Chondrocyte (in vitro differentiated cells): ENCODE measurements at places on chromosomes 3 and 15. TPM values are rescaled to one million over a fixed set of nuclear protein-coding genes. Genes with fewer than 3 reads are reported as not detected.

GRCh38 chr15:31171731-31172130 lies 70.2 kb upstream of the TRPM1 start:
- H3K36me3 ChIP-seq, result no peaks in the 10 kb centered on the region
- H3K4me3 ChIP-seq, result no peak overlapping the region
- H3K27me3 ChIP-seq, result peaks cover 6% of the 10 kb centered on the region
- no peak overlapping the region for H3K27ac ChIP-seq

- H3K27ac ChIP-seq, result no peak overlapping the region
- DNase-seq, result no peak
- no peak overlapping the region for H3K4me3 ChIP-seq
- no peaks in the 10 kb centered on the region for H3K27me3 ChIP-seq
- peaks cover 37% of the 10 kb centered on the region for H3K4me1 ChIP-seq
Observed at GRCh38 chr3:99850608-99851007, 32.9 kb downstream of the CMSS1 start.

DNA sequence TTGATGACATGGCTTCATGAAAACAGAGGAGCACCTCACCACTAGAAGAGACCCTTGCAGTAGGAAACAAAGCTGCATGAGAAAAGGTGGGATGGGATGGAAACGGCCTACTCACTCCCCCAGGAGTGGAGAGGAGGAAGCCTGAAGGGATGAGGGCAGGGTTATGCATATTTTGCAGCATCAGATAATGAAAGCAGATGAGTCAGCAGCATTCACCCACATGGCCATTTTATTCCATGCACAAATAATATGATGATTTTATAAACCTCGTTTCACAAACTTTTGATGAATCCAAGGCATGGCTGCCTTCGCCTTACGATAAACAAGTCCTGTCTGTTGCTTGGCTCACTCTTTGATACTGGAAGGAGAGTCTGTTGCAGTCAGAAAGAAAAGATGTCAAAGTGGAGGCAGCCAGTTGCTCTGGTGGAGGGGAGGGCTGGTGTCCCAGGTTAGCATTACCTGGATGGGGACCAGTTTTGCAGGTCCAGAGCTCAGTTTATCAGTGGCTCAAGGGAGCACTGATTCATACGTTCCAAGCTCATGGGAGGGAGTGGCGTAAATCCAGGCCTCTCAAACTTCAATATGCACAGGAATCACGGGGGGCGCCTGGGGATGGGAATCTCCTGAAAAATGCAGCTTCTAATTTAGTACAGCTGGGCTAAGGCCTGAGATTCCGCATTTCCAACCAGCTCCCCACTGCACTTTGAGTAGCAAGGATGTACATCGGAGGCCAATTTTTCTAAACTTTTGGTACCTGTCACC lies 9.2 kb upstream of the EHD4 start:
- no peak overlapping the region for H3K4me3 ChIP-seq
- H3K27ac ChIP-seq, result no peak overlapping the region
- no peaks in the 10 kb centered on the region for H3K36me3 ChIP-seq
- DNase-seq, result no peak

GRCh38 chr3:188734395-188734794 lies 437.4 kb upstream of the TPRG1 start:
- H3K27ac ChIP-seq, result no peak overlapping the region
- no peak for DNase-seq
- peaks cover 10% of the 10 kb centered on the region for H3K4me1 ChIP-seq
- peaks cover 3% of the 10 kb centered on the region for H3K36me3 ChIP-seq

DNA sequence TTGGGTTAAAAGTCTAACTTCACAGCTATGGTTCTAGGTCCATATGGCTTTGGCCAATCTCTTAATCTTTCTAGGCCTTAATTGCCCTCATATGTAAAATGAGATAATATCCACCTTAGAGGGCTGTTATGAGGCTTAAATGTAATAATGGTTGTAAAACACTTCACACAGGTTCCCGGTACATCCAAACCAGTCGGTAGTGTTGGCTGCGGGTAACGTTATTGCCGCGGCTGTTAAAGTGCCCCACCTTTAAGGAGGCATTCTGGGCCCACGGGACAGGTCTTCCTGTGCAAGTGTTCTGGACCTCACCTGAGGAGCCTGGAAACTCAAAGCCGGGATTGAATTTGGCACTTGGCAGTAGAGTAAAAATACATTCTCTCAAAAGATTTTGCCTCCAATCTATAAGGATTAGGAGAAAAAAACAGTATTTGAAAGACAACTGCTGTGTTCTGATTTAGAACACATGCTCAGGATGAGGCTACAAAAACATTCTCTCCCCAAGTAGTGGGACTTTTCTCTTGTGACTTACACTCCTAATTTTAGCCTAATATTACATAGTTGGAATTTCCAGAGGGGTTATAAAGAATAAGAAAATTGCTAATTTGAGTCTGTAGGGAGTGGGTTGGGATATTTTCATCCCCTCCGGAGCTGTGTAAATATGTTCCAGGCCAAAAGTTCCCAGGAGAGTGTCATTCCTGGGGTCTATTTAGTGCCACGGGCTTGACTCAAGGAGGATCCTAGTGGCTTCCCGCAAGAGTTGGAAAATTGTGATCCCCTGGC lies 44.9 kb upstream of the TSEN2 start:
- peaks cover 79% of the 10 kb centered on the region for H3K4me1 ChIP-seq
- no peak for DNase-seq
- H3K27ac ChIP-seq, result peak overlapping the region; percentile 88
- H3K4me3 ChIP-seq, result no peak overlapping the region
- H3K27me3 ChIP-seq, result no peaks in the 10 kb centered on the region
- H3K36me3 ChIP-seq, result no peaks in the 10 kb centered on the region

DNA sequence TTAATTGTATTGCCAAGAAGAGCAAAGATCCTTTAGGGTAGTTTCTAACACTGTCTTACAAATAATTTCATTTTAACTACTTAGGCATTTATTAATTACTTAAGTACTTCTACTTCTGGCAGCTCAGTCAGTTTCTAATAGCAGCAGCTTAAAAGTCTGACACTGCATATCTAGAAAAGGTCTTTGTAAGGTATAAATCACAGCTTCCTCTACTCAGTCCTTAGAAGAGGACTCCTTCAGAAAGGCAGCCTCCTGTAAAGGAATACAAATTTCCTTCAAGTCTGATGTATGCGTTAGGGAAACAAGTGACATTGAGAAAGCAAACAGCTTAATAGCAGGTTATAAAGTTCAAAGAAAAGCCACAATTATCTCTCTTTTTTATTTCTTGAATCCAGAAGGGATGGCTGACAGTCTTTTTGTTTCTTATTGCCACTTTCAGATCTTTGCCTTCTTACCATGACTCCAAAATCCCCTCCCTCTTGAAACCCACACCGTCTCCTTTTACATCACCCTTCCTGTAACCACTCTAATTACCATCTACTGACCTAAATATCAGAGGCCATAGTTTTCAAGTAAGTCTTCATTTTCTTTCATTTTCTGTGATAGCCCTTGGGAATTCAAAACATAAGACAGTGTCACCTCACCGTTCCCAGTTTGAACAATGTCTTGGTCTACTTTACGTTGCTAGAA lies 109.5 kb downstream of the CGGBP1 start:
- no peaks in the 10 kb centered on the region for H3K36me3 ChIP-seq
- H3K27ac ChIP-seq, result no peak overlapping the region
- DNase-seq, result no peak
- no peaks in the 10 kb centered on the region for H3K4me1 ChIP-seq
- no peak overlapping the region for H3K4me3 ChIP-seq
- peaks cover 16% of the 10 kb centered on the region for H3K27me3 ChIP-seq

DNA sequence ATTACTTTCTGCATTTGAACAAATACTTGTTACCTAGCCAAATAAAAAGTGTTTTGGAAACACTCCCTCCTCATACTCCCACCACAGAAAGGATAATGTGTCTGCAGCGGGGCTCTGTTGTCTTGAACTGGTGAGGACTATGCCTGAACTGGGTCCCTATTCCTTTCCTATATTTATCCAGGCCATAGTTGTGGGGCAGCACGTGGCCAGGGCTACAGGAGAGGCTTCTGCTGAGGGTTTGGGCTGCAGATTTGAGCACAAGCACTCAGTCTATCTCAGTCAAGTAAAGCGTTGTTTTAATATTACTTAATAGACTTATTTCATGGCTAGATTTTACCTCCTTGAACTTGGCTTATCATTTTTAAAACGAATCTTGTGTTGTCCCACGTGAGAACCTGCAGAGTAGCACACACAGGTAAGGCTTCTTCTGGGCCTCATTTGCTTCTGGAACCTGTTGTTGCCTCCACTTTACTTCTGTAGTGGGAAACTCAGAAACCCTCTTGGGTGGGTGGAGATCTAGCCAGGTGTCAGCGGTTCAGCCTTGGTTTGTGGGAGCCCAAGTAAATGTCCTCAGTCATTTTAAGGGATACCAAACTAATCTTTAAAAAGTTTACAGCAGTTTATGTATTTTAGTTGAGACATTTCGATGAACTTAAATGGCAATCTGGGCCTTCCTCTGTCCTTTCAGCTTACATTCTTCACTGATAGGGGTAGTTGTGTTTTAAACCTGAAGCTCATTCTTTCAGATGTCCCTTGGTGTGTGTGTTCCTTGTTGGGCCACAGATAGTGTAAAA lies 51.1 kb downstream of the TRIM71 start:
- no peak for DNase-seq
- peaks cover 5% of the 10 kb centered on the region for H3K4me1 ChIP-seq
- no peaks in the 10 kb centered on the region for H3K36me3 ChIP-seq
- H3K27ac ChIP-seq, result no peak overlapping the region
- H3K4me3 ChIP-seq, result no peak overlapping the region

GRCh38 chr3:177921153-177921552 lies 615.1 kb upstream of the KCNMB2 start:
- no peak for DNase-seq
- H3K4me1 ChIP-seq, result peaks cover 14% of the 10 kb centered on the region
- H3K27ac ChIP-seq, result no peak overlapping the region
- H3K36me3 ChIP-seq, result peaks cover 7% of the 10 kb centered on the region

Gene GNB4
- 73.8 to 77.6 TPM (median 75.9 TPM) in 3 replicates for total RNA-seq

Gene CCDC12
- 21.8 to 23.3 TPM (median 22.3 TPM) in 3 replicates for total RNA-seq

Gene ZDHHC23
- 0.31 to 0.95 TPM (median 0.37 TPM) in 3 replicates for total RNA-seq

Gene IL16
- total RNA-seq, result 1.1 to 2.5 TPM (median 2.0 TPM) in 3 replicates
